ENCODE measurements at places on chromosomes 1 and 21.
A peak's percentile ranks its signal among the peaks of the same experiment; 100 is the strongest.

DNA sequence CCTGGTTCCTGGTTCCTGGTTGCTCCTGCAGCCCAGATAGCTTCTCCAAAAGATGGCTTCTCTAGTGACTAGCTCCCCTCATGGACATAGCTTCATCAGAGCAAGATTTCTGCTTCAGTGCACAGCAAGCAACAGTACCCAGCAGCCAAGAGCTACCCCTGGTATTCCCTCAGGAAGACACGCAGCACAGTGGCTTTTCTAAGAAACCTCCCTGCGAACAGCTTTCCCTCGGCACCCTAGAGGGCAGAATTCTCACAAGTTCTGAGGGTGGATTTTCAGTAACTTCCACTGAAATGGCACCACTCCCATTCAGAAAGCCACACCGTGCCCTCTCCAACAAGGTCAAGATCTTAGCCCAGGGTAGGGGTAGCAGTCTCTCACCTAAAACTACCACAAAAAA, 128.2 kb downstream of the EIF4G3 start:
- no peak for DNase-seq

GRCh38 chr1:179803104-179803503, 60.0 kb downstream of the FAM163A start:
- DNase-seq = no peak

DNA sequence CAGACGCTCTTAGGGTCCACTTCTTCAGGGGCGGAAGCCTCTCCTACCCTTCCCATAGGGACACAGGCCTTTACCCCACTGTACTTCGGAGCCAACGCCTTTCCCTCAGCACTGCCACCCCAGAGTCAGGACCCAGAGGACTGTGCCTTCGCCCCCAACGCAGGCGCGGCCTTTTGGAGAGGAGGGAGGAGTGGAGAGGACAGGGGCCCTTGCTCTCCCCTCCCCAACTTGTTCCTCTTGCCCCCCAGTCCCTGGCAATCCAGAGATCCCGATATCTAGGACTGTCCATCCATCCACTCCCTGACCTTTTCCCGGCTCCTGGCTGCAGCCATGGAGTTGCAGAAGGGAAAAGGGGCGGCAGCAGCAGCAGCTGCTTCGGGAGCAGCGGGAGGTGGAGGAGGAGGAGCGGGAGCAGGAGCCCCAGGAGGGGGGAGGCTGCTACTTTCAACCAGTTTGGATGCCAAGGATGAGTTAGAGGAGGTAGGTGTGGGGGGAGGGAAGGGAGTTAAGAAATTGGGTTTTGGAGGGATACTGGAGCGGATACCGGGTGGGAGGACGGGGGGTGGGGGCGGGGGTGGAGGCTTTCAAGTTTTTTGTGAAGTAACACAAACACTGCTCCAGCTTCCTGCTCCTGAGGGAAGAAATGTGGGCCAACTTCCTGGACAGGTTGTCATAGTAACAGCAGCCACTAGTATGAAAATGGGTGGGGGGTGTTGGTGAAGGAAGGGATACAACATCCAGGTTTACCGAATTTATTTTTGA, 636 bp downstream of the INTS3 start:
- peak; percentile 57 for DNase-seq

- no peak for DNase-seq
Observed at GRCh38 chr21:34822942-34823341, 154.1 kb downstream of the CLIC6 start.

- DNase-seq = no peak
Observed at GRCh38 chr1:64894438-64895196, 71.7 kb downstream of the JAK1 start.

DNA sequence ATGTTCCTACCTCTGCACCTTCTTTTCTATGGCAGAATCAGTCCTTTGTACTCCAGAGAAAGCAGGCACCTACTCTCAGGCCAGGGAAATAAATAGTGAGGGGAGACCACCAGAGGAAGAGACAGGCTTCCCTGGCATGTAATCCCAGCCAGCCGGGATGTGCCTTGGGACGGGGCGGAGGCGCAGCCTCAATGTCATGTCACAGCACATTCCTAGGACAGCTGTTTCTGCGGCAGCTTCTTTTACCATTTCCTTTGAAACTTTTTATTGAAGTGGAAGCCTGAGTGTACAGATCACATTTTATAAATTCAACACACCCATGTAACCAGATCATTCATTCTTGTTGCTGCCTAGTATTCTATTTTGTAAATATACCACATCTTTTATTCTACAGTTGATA, 67.9 kb upstream of the ZNF326 start:
- DNase-seq = no peak

DNA sequence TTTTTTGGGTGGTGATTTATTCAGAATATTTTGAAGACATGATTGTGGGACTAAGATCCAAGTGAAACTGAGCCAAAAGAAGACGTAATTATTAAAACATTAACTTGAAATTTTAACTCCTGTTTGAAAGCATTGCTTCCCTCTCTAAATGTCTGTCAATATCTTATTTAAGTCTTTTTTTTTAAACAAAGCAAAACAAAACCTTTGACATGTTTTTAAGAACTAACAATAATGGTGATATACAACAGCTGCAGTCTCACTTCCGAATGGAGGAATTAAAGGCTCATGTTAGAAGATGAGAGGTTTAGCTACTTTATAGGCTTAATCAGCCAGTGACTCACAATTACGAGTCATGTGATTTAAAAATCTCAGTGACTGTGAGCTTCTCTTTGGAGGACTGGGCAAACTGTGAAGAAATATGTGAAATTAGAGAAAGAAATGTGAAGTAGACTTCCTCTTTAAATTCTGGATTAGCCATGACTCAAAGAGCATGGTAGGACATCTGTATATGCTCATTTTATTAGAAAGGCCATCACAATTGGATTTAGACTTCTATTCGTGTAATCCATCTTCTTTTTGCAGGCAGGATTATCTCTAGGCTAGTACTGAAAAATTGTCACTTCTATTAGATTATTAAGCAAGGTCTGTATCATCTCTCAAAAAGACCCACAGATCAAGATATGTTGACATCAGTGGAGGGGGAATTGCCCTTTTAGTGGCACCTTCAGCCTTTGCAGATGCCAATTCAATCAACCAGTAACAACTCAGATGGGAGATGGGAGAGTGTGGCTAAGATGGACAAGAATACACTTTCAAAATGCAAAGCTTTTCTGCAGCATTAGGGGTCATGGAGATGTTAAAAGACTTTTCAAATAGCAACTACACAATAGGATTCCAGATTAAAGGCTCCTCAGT, 28.7 kb downstream of the KCNA3 start:
- peak; percentile 40 for DNase-seq

All from hematopoietic multipotent progenitor cell treated with erythropoietin and hydrocortisone succinate and interleukin-3 and kit ligand, for 4 days (in vitro differentiated cells).